CD4-positive, alpha-beta T cell treated with Interleukin-1 beta for 1 hour (primary cell): ENCODE measurements at places on chromosomes 2 and 18.
A peak's percentile ranks its signal among the peaks of the same experiment; 100 is the strongest.

- DNase-seq, result no peak
Measured at GRCh38 chr2:68796295-68796905, 61.8 kb downstream of the ARHGAP25 start.

DNA sequence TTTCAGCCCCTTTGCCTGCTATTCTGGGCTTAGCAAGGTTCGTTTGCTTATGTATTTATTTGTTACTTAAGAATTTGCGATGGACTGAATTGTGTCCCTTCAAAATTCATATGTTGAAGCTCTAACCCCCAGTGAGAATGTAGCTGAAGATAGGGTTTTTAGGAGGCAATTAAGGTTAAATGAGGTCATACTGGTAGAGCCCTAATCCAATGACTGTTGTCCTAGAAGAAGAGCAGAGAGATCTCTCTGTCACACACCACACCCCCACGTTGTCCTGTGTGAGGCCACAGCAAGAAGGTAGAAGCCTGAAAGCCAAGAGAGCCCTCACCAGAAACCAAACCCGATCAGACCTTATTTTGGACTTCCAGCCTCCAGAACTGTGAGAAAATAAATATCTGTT lies 66.7 kb downstream of the KIAA1328 start:
- no peak for DNase-seq

- DNase-seq, result no peak
Measured at GRCh38 chr2:26455670-26456439, 22.1 kb downstream of the OTOF start.

DNA sequence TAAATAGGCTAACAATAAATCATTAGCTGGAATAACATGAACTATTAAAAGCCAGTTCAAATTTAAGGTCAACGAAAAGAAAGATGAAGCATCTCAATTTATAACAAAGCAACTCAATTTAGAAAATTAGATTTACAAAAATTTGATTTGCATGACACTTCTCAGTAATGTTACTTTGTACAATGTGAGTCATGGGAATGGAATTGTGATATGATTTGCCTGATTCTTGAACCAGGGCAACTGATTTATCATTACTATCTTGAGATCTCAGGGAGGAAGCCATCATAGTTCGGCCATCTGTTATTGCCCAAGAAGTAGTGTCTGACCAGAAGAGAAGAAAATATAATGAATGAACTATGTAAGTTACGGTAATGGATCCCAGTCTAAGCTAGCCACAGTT lies 193.1 kb downstream of the RIT2 start:
- no peak for DNase-seq

- no peak for DNase-seq
Measured at GRCh38 chr2:47288864-47289263, 114.1 kb upstream of the MSH2 start.

DNA sequence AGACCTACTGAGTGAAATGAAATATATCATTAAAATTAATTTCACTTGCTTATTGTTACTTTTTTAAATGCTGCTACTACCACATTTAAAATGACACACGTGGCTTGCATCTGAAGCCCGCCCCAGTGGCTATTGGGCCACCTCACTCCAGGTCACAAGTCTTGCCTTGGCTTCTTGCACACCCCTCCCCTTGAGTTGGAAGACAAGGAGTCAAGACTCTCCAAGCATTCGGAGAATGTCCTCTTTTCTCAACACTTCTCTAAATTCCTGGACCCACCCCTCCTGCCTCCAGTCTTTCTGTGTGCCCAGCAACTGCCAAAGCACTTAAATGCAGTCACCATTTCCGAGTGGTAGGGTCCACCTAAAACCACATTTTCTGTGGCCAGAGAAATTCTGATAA lies 73.4 kb downstream of the ZBTB7C start:
- no peak for DNase-seq

GRCh38 chr2:2926009-2926857 lies 451.4 kb downstream of the EIPR1 start:
- no peak for DNase-seq

- no peak for DNase-seq
Measured at GRCh38 chr18:61435064-61435652, 101.9 kb downstream of the CDH20 start.

DNA sequence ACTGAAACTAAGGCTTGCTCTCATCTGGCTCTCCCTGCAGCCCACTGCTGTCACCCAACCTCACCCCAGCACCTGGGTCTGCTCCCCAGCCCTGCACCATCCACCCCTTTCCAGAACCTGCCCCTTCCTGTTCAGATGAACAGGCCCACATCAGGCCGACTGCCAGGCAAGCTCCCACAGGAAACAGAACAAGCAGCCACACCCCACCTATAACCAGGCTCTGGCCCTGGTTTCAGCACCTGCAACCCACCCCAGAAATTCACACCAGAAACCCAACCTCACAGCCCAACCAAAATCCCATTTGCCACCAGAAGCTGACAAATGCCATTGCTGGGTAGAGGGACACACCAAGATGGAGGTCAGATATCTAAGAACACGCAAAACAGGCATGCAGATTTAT lies 159.2 kb upstream of the ID2 start:
- no peak for DNase-seq

GRCh38 chr2:229920011-229920641 lies 1.7 kb downstream of the TRIP12 start:
- DNase-seq, result peak; percentile 54

DNA sequence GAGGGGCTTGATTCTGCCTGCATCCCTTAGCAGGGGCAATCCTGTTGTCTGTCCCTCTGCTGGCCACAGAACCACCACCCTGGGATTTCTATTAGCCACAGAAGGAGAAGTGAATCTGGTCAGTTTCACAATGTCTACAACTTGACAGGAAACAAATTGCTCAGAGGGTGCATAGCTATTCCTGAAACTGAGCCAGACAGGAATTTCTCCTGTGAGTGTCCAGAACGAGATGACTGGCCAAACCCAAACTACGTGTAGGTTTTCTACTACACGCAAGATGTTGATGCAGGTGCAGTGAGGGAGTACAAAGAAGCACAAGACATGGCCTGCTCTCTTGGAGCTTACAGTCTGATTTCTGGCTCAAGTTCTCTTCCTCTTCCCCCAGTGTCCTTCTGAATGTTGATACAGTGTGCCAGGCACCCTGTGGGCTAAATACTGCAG lies 201.9 kb downstream of the CLIP4 start:
- peak; percentile 22 for DNase-seq

DNA sequence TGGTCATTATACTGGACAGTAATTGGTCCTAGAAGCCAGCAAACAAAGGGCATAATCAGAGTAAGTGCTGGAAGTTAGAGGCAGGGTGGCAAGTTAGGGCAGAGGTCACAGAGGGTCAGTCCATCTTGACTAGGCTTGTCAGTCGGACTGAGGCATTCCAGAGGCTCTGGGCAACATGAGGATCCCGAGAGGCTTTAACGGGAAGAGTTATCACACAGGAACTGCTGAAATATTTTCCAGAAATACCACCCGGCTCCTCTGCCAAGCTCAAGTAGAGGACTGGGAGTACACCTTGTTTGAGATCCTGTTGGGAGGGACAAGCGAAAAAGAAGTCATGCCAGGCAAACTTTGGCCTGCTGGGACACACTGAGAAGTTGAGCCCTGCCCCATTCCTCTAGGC lies 13.7 kb downstream of the C2orf81 start:
- no peak for DNase-seq

DNA sequence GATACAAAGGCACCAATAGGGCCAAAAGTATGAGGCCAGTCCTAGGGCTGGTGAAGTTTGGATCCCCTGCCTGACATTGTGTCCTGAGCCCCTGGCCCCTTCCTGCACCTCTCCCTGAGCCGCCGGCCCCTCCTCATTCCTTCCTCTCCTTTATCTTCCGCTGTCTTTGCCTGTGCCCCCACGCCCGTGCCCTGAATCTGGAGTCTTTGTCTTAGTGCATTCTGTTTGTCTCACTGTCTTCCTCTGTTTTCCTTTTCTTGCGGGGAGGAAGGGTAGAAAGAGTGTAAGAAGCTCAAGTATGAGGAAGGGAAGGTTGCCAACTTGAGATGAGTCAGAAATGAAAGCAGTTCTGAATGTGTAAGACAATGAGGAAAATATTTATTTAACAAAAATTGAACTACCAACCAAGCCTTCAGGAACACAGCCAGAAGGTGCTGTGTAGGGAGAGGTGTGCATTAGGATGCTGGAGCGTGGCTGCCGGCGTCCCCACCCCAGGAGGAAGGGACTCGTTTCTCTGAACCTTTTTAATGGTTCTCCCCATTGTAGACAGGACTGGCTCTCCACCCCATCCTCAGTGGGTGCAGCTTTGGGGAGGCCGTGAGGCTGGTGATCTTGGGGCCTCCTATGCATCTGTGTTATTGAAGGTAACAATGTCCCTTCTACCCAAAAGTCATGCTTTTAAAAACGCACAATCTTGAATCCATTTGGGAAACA lies 133.1 kb downstream of the NEDD4L start:
- no peak for DNase-seq

- no peak for DNase-seq
Measured at GRCh38 chr2:180240774-180241173, 233.7 kb upstream of the CWC22 start.

GRCh38 chr2:84889332-84889731 lies 8.4 kb upstream of the TRABD2A start:
- no peak for DNase-seq

- no peak for DNase-seq
Measured at GRCh38 chr2:237600205-237600846, 9.8 kb upstream of the RAB17 start.
